Uterus (tissue), 4 donors: ENCODE measurements at places on chromosomes 11 and 22.
A peak's percentile ranks its signal among the peaks of the same experiment; 100 is the strongest.

GRCh38 chr11:108562746-108563581 lies 30.6 kb downstream of the EXPH5 start:
- H3K4me3 ChIP-seq, result no peak overlapping the region
- H3K4me1 ChIP-seq, result no peaks in the 10 kb centered on the region
- no peak for DNase-seq
- H3K27me3 ChIP-seq, result no peaks in the 10 kb centered on the region
- no peak overlapping the region for H3K27ac ChIP-seq

- no peaks in the 10 kb centered on the region for H3K27me3 ChIP-seq
- H3K4me3 ChIP-seq, result no peak overlapping the region
- no peaks in the 10 kb centered on the region for H3K36me3 ChIP-seq
- H3K27ac ChIP-seq, result no peak overlapping the region
Measured at GRCh38 chr11:117019871-117020270, 78.4 kb downstream of the SIK3 start.

- peaks cover 56% of the 10 kb centered on the region for H3K4me1 ChIP-seq
- peak overlapping the region; percentile 4 for H3K4me3 ChIP-seq
- H3K27me3 ChIP-seq, result peaks cover 15% of the 10 kb centered on the region
- peak; percentile 69 for DNase-seq
Measured at GRCh38 chr11:69638941-69639681, 1.8 kb upstream of the CCND1 start.

GRCh38 chr11:122852074-122852795 lies 13.9 kb downstream of the CRTAM start:
- H3K4me1 ChIP-seq, result no peaks in the 10 kb centered on the region
- H3K27me3 ChIP-seq, result no peaks in the 10 kb centered on the region
- DNase-seq, result no peak
- H3K36me3 ChIP-seq, result no peaks in the 10 kb centered on the region

DNA sequence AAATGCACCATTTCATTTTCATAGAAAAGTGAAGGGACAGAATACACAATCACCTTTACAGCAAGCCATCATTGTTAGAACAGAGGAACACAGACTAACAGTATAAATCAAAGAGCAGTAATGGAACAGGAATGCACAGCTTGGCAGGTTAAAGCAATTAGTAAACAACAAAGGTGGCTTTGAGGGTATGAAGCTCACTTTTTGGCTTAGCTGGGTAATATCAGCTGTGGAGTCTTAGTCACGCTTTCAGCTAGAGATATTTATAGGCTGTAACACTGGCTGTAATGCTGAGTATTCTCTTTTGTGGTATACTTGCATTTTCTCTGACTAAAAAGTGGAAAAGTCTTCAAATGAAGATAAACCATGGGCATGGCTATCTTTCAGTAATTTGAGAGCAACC lies 1780.5 kb downstream of the LRRC4C start:
- no peaks in the 10 kb centered on the region for H3K4me1 ChIP-seq
- no peaks in the 10 kb centered on the region for H3K27me3 ChIP-seq
- no peak overlapping the region for H3K27ac ChIP-seq
- H3K36me3 ChIP-seq, result no peaks in the 10 kb centered on the region
- no peak for DNase-seq

- no peak for DNase-seq
- no peaks in the 10 kb centered on the region for H3K4me1 ChIP-seq
- no peaks in the 10 kb centered on the region for H3K27me3 ChIP-seq
- H3K27ac ChIP-seq, result no peak overlapping the region
- no peaks in the 10 kb centered on the region for H3K36me3 ChIP-seq
- H3K4me3 ChIP-seq, result no peak overlapping the region
Measured at GRCh38 chr22:46535876-46536536, 1.4 kb downstream of the CELSR1 start.

GRCh38 chr11:74013141-74013540 lies 4.3 kb upstream of the UCP3 start:
- no peaks in the 10 kb centered on the region for H3K4me1 ChIP-seq
- no peaks in the 10 kb centered on the region for H3K36me3 ChIP-seq
- no peak overlapping the region for H3K27ac ChIP-seq
- no peak for DNase-seq
- H3K4me3 ChIP-seq, result no peak overlapping the region
